Femur (tissue), 1 donor: ENCODE measurements at places on chromosomes 6 and 20.

DNA sequence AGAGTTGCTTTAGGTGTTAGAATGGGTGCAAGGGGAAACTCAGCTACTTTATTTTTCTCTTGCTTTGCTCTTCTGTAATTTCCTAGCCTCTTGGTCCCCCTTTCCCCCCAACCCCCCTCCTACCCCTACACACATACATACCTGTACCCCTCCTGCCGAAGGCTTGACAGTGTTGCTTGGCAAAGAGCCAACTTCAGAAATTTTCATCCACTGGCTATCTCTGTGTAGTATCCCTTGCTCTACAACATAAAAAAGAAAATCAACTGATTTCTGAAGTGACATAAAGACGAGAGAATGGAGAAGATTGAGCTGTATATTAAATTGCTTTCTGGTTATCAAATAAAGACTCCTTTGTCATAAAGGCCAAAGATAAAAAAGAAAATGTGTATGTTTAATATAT is 498.1 kb upstream of the SOX4 start:
- DNase-seq = no peak

DNA sequence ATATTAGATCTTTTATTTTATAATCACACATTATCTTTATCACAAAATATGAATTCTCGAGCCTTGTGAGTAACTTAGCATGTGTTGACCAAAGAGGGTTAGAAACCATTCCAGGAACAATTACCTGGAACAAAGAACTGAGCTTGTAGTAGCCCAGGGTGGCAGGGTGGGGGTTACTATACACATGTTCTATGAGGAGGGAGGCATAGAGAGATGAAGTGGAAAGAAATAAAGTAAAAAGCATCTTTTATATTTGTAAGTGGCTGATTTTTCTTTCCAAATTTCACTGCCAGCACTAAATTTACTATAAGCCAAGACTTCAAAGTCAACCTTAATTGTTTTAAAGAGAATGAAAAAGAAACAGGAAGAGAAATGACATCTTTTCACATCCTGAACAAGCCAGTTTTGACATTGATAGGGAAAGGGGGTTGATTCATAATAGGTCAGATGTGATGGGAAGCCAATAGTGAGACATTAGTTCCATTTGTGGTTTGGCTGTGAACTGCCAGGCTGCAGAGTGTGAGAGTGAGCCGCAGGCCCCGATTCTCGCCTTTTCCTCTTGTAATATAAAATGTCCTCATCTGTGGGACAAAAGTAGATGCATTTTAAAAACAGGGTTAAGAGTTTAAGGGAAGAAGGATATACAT is 52.7 kb upstream of the MYB start:
- no peak for DNase-seq

GRCh38 chr6:15148356-15148946 is 97.4 kb upstream of the JARID2 start:
- no peak for DNase-seq

GRCh38 chr6:161480421-161481155 is 206.7 kb upstream of the AGPAT4 start:
- DNase-seq = no peak

DNA sequence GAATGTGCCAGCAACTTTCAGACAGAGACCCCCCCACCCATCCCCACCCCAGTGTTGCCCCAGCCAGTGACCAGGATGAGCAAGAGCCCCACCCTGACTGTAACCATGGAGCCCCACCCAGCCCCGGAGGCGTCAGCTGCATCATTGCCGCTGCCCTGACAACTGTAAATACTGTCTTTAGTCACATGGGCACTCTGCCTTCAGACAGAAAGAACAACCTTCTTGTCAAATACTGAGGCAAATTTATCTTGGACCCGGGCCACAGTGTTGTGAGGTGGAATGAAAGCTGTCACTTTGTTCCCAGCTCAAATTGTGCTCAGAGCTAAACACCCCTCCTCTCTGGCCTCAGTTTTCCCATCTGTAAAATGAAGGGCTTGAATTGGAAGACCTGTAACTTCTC is 23.7 kb downstream of the MOCS3 start:
- DNase-seq = peak; percentile 50

DNA sequence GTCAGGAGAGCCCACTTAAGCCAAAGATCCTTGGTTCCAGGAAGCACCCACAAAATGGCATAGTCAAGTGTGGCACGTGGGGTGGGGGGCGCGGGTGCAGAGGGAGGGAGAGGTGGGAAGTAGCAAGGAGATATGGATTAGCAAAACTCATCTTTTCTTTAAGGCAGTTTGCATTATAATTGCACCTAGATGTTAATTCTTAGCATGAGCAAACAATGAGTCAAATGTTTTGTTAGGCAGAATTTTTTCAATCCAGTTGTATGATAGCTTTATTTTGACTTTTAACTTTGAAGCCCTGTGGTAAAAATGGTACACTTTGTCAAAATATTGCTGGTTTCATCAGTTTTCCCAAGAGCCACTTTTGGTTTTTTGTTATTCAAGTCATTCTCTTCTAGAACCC is 15.0 kb downstream of the SCAND1 start:
- DNase-seq = no peak

DNA sequence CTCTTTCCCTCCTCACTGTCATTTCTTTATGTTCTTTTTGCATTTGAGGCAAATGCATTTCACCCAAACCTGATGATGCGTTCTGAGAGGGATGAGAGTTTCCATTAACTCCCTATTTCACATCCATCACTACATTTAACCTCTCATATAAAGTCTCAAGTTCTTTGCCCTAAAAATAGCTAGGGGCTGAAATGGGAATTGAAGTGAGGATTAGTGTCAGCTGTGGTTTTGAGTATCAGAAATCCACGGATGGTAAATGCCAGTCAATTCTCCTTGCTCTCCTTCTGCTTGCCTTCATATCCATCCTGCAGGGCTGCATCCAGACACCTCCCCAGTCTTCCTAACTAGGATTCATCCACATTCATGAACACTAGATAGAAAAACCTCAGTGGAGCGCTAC is 10.0 kb upstream of the DTNBP1 start:
- no peak for DNase-seq

GRCh38 chr6:292506-293192 is 362 bp downstream of the DUSP22 start:
- peak; percentile 72 for DNase-seq

GRCh38 chr20:24535941-24536730 is 66.7 kb downstream of the SYNDIG1 start:
- no peak for DNase-seq

DNA sequence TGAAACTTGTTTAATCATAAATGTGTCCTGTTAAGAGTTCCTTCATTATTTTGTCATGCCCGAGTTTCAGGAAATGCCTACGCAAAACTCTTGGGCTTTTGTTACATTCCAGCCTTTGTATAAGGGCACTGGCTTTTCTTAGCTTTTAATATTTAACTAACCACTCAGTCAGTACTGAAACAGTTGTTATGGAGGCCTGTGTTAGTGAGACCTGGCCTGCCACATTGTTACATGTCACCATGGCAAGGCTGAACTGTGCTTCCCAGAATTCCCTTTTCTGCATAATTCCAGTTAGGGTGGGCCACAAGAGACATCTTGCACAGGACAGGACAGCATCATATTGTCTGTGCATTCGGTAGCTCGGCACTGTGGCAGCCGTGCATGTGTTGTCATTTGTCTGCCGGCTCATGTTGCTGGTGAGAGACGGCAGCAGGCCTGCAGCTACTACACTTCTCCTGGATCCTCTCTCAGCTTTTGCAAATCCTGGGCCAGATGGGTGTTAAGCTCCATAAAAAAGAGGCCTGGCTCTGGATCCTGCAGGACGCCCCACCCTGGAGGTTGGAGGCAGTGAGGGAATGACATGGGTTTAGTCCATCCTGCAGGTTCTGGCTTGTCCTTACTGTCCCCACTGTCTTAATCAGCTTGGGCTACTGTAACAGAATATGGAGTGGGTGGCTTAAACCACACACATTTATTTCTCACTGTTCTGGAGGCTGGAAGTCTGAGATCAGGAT is 128.8 kb upstream of the DTNBP1 start:
- peak; percentile 44 for DNase-seq

- no peak for DNase-seq
These were observed 126.9 kb upstream of the ARMC2 start for GRCh38 chr6:108721286-108721685.

DNA sequence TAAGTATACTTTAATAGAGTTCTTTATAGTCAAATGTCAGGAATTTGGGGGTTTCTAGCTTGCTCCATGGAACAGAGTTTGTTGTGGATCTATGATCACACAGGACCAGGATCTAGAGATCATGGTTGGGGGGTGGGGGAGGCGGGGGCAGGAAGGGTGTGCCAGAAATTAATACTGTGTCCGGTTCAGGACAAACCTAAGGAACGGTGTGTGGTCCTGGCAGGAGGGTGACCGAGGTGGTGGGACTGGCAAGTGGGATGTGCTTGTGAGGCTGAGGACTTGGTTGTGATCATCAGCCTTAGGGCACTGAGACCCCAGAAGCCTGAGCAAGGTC is 27.9 kb downstream of the GSTA3 start:
- DNase-seq = peak; percentile 31

DNA sequence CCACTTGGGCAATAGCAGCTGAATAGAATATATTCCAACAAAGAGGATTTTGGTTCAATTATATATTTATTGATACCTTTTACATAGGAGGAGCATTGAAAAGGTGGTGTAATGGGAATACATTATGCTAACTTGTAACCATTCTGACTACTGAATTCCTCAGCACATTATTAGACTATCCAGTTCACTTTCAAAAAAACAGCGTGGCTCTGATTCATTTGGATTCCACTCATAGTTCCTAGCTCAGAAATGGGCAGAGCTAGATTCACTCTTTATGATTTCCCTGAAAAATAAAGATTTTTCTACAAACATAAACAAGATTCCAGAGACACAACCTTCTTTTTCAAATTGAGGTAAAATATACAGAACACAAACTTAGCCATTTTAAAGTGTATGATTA is 9.2 kb upstream of the TRERF1 start:
- no peak for DNase-seq

GRCh38 chr6:138157986-138158638 is 3.6 kb upstream of the ARFGEF3 start:
- no peak for DNase-seq

- no peak for DNase-seq
These were observed 253.7 kb upstream of the RUNX2 start for GRCh38 chr6:45074439-45074838.

DNA sequence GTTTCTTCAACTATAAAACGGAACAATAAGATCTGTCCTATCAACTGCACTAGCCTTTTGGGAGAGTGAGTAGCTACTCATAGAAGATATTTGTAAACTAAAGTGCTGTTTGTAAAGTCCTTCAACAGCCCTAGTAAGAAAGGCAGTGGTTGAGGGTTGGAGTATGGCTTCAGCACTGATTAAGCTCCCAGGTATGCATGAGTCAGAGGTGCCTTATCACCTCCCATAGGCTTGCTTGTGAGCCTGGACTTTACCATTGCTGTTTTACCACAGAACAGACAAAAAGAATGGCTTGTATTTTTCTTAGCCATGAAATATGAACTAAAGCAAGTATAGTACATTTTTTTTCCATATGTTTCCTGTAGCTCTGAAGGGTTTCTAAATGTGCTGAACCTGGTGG is 44.1 kb downstream of the SAMD3 start:
- no peak for DNase-seq

- no peak for DNase-seq
These were observed 15.1 kb upstream of the SLC22A2 start for GRCh38 chr6:160273750-160274149.

- DNase-seq = no peak
These were observed 48.9 kb downstream of the ALDH5A1 start for GRCh38 chr6:24543683-24544082.

GRCh38 chr6:68186870-68187269 is 448.2 kb upstream of the ADGRB3 start:
- no peak for DNase-seq

- DNase-seq = no peak
These were observed 30.2 kb downstream of the MYLIP start for GRCh38 chr6:16158943-16159557.

- no peak for DNase-seq
These were observed 665.7 kb upstream of the SLC35B3 start for GRCh38 chr6:9100869-9101580.

DNA sequence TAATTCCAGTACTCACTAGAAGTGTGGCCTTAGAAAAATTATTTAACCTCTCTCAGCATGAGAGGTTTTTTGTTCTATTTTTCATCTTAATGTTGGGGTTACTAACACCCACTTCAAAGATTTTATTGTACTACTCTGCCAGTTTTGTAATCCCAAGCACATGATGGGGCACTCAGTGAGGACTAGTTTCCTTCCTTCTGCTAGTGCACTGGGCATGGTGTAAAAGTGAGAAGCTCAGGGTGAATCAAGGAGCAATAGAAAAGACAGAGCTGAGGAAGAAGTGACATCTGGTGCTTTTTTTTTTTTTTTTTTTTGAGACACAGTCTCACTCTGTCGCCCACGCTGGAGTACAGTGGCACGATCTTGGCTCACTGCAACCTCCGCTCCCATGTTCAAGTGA is 439.4 kb upstream of the ARID1B start:
- no peak for DNase-seq

GRCh38 chr20:22684763-22685443 is 100.5 kb upstream of the FOXA2 start:
- DNase-seq = no peak

DNA sequence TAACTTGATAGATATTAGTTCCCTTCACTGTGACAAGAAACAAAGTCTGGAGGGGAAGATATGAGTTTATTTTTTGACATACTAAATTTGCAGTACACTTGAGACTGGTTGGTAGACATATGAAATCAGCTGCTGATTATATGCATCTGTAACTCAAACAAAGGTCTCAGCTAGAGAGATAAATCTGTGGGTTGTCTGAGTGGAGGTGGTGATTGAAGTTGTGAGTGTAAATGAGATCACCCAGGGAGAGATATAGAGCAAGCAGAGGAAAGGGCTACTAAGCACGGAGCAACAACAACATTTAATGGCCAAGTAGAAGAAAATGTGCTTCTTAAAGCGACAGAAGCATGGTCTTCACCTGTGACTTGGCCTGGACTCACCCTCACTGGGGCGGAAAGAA is 173.2 kb upstream of the EYA4 start:
- no peak for DNase-seq

DNA sequence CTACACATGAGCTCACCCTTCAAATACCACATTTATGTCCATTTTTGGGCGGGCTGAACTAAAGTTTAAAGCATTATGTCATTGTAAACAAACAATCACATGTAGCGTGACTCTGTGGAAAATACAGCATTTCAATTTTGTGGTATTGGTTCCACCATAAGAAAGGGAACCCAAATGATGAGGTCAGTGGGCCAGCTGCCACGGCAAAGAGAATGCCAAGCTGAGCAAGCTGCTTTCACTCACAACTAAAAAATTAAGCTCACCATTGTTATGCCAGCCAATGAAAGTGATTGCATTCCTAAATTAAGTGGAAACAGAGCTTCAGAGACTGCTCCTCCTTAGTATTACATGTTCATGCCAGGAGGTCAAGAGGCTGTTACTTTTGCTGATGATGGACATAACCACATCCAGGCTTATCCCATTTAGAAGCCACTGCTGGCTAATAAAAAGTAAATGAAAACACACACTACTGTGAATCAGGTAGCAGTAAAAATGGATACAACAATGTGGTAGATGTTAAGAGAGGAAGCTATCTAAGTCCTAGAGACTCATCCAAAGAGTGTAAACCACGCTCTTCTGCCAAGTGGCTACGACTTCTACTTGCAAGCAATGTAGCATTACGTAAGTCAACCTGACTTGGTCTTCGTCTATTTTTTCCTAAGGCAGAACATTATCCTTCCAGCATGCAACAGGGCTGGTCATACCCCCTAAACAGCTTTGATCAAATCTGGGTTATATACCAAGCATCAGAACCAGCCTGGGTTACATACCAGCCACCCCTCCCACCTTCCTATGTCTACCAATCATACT is 164.8 kb downstream of the BACH2 start:
- peak; percentile 83 for DNase-seq
